Left cardiac atrium (tissue), 4 donors: ENCODE measurements at places on chromosomes 4 and X.

GRCh38 chr4:87051121-87051713 is 116.4 kb downstream of the AFF1 start:
- no peak for DNase-seq

- DNase-seq, result no peak
These were observed at the start of gene RUFY3 for GRCh38 chr4:70721747-70722146. RUFY3 (plus strand) TSS chr4:70721964; CDS start chr4:70722574, 610 bp downstream.

- no peak for DNase-seq
These were observed 2.1 kb downstream of the BRWD3 start for GRCh38 chrX:80807606-80807991.

GRCh38 chr4:167282171-167282864 is 48.0 kb upstream of the SPOCK3 start:
- DNase-seq, result no peak

- DNase-seq, result no peak
These were observed 85.6 kb downstream of the ANTXR2 start for GRCh38 chr4:79987401-79987800.

DNA sequence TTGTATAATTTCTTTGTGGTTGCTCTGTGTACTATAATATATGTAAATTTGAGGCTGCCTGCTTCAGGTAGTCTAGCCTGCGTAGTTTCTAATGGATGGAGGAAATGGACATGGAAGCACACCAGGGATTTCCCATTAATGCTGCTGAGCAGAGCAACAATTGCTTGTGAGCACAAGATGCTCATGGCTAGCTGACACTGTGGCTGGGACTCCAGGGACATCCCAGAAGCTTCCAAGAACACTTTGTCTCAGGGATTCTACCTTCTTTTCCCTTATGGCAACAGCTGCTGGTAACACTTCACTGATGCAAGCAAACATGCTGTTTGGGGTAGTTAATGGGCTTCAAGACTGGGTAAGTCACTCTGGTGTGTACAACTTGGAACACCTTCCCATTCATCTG is 66.1 kb downstream of the TENT5D start:
- DNase-seq, result no peak

DNA sequence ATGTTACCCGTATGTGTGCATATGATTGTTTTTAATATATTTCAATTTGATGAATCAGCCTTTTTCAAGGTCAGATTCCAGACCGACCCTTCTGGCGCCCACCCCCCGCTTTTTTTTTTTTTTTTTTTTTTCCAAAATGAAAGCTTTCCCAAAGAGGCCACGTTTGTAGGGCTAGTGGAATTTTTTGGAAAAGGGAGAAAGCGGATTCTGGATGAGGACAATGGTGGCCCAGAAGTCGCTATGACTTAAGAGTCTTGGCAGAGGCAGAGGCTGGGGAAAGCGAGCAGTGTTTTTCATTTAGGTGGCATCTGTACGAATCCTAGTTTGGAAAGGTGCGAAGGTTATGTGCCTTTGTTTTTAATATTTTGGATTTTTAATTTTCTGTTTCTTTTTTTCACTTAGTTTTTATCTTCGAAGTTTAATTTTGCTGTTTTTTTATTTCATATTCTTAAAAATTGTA is 14.6 kb downstream of the NDUFB11 start:
- DNase-seq, result no peak

DNA sequence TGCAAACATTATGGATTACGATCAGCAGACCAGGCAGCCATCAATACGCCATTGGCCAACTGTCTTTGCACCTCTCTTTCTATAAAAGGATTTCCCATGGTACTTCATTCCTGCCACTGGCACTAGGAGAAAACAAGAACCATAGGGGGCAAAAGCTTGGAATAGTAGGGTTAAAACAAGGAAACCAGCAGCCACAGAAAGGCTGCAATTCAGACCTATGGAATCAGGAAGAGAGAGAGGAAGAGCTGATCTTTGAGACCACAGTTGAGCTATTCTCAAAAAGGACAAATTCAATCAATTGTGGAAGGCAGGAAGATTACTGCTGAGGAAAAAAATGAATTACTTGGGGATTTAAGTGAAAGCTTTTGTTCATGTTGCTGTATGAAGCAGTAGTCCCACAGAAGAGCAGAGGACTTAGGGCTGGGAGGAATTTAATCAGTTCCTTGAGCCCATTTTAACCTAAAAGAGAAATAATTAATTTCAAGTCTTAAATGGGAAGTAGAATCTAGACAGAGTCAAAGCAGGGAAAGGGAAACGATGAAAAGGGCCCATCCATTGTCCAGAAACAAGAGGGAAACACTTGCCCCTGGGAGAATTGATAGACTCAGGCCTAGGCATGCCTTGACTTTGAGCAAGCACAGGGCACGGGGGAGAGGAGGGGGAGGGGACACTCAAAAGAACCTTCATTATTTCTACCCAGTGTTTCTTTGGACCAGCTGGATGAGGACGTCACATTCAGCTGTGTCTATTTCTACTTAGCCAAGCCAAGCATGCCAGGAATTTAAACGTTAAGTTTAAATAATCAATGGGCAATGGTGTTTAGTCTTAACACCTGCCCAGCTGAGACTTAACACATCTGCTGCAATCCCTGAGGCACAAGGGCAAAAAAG is 50.7 kb downstream of the SCD5 start:
- DNase-seq, result no peak

GRCh38 chr4:69888336-69888735 is 28.4 kb upstream of the SULT1E1 start:
- DNase-seq, result no peak

- no peak for DNase-seq
These were observed 40.8 kb downstream of the HCCS start for GRCh38 chrX:11151799-11152559.

- no peak for DNase-seq
These were observed 70.1 kb upstream of the ENPP6 start for GRCh38 chr4:184287697-184288255.

DNA sequence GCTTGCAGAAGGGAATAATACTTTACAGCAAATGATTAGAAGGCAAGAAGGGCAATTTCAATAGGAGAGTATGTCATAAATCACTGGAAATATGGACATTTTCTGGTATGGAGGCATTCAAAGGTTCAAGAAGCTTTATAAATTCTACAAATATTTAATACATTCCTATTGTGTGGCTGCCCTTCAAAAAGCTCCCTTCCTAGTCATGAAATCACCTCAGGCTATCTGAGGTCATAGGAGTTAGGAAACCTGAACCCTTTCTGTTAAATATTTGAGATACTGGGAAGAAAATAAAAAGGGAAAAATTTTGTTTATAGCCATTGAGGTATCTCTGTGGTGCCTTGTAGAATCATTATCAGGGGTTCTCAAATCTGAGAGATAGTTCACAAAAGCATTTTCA is 316.8 kb upstream of the EMCN start:
- DNase-seq, result no peak

GRCh38 chr4:53635697-53636483 is 44.6 kb upstream of the LNX1 start:
- no peak for DNase-seq

DNA sequence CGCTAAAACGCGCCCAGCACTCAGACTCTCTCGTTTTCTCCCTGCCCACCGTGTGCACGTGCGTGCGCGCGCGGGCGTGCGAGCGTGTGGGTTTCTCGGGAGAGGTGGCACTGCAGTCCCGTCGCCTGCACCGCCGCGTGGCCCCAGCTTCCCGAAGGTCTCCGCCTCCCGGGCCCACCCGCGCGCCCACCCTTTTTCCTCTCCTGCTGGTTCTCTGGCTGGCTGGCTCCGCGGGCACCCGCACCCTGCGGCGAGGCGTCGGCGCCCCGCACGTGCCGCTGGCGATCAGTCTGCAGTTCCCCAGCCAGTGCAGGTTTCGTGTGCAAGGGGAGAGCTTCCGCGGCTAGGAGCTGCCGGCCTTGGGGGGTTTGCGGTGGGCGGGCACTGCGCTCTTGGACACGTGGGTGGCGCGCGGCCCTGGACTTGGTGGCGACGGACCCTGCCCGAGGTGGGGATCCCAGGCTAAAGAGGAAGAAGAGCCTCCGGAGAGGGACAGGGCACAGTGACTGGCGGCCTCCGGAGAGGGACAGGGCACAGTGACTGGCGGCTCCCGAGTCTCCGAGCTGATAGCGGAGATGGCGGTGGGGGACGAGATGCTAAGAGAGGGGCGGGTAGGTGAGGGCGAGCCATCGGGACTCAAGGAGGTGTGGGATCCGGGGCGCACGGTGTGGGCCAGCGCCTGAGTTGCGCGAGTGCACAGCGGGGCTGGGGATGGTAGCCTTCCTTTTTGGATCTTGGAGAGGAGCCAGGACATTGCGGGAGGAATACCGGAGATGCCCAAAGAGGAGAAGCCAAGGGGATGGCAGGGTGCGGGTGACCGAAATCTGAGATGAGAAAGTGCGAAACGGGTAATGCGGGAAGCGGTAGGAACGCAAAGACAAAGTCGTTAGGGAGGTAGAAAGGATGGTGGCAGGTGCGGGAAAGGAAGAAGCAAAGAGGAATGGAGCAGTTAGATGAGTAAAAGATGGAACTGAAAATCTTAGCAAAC is at the start of gene FAM184B:
Gene FAM184B (minus strand): TSS at position 322 of the 988 bp plus-strand sequence. CDS start 322 bp downstream, outside the sequence.
- no peak for DNase-seq

- DNase-seq, result no peak
These were observed 888 bp downstream of the RAB28 start for GRCh38 chr4:13483136-13483767.

- no peak for DNase-seq
These were observed 199.0 kb upstream of the DDX53 start for GRCh38 chrX:22800806-22801205.
